ENCODE measurements at places on chromosomes 12 and 14. TPM values are rescaled to one million over a fixed set of nuclear protein-coding genes. Genes with fewer than 3 reads are reported as not detected.

The KRT74 gene
- not detected for polyA plus RNA-seq

The NFATC4 gene
- polyA plus RNA-seq = 12.5 TPM

GRCh38 chr14:43410631-43411030 is 1096.5 kb downstream of the FSCB start:
- no peak for DNase-seq

DNA sequence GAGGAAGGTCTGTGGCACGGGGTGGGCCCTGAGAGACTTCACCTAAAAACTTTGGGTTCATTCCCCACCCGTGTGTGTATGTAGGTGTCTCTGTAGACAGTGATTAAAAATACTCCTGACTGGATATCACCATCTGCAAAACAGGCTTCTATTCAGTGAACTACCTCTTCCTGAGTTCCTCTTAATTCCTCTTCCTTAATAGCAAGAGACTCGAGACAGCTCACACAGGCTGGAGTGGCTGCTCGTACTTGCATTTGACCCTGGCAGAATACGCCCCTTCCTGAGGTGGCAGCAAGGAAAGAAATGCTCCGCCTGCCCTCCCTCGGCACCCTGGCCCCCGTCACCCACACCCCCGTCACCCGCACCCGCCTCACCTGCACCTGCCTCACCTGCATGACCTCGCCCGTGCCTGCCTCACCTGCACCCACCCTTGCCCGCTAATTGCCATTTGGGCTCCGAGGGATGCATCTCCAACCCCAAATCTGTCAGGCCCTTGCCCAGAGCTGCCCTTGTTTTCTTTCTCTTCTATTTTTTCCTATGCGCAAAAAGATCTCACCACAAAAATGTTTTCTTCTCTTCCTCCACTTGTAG is 90.0 kb downstream of the FBXL14 start:
- DNase-seq = no peak

GRCh38 chr12:131642101-131642540 is 68.8 kb upstream of the SFSWAP start:
- peak; percentile 26 for DNase-seq

- peak; percentile 77 for DNase-seq
These were observed 55.6 kb downstream of the TSPAN9 start for GRCh38 chr12:3132636-3133404.

Data from heart left ventricle (tissue), 16 donors.